ENCODE measurements at places on chromosomes 11 and 22.

DNA sequence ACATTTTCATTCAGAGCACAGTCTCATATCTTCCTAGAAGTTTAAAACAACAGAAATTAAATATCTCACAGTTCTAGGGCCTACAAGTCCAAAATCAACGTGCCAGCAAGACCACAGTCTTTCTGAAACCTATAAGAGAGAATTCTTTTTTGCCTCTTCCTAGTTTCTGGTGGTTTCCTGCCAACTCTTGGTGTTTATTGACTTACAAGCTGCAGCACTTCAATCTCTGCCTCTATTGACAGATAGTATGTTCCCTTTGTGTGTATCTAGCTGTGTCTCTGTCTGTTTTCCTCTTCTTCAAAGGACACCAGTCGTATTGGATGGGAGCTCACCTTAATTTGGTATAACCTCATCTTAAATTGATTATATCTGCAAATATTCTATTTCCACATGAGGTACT, 347.5 kb downstream of the DCDC1 start:
- DNase-seq, result no peak

DNA sequence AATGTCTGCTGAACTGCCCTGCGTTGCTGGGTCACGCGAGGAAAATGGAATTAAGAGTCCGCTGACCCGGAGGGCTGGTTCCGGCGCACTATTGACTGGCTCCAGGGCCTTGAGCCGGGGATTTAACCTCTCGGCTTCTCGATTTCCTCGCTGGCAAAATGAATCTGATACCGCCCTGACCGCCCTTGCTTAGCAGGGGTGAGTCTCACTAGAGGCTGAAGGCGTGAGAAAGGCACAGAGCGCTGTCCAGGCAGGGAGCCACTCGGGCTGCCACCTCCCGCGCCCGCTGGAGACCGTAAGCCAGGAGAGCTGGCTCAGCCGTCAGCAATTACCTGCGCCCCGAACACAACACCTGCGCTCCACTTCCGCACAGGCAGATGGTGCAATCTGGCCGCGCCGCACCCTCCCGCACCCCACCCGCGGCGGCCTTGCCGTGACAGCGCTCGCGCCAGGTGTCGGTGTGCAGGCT, 65.6 kb downstream of the BUD13 start:
- no peak for DNase-seq

GRCh38 chr11:47278058-47278457, 8.1 kb downstream of the MADD start:
- DNase-seq, result no peak

GRCh38 chr22:20519558-20519957, 12.1 kb downstream of the MED15 start:
- DNase-seq, result no peak

- DNase-seq, result no peak
These were observed at the start of gene MMP11 for GRCh38 chr22:23772649-23773473. Gene MMP11 (plus strand): TSS chr22:23772849. CDS start chr22:23772871, 22 bp downstream.

GRCh38 chr11:21912285-21912684, 280.6 kb upstream of the ANO5 start:
- no peak for DNase-seq

GRCh38 chr22:32991353-32992101, 66.7 kb downstream of the SYN3 start:
- DNase-seq, result no peak

DNA sequence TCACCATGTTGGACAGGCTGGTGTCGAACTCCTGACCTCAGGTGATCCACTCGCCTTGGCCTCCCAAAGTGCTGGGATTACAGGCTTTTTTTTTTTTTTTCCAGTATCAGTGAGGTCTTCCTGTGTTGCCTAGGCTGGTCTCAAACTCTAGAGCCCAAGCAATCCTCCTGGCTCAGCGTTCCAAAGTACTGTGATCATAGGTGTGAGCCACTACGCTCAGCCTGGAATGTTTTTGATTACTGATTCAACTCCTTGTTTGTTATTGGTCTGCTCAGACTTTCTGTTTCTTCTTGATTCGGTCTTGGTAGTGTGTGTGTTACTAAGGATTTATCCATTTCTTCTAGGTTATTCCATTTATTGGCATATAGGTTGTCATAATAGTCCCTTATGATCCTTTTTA, 31.3 kb downstream of the NAGA start:
- no peak for DNase-seq

GRCh38 chr11:9176550-9176949, 85.2 kb upstream of the SCUBE2 start:
- DNase-seq, result no peak

DNA sequence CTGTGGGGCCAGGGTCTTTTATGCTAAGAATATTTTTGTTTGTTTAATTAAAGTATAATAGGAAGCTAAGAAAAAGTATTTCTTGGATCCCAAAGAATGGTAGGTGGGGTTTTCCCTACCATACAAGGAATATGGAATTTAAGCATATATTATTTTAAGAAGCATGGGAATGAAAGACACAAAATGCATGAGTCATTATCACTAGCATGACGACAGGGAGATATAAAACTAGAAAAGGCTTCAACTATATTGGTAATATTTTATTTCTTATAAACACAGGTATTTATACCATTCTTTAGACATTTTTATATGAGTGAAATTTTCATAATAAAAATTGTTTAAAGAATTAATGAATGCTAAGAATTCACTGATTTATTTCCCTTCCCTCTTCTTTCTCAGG, 39.3 kb upstream of the SOX6 start:
- DNase-seq, result no peak

GRCh38 chr11:111399187-111400031, 20.3 kb upstream of the POU2AF1 start:
- DNase-seq, result no peak

GRCh38 chr11:104704146-104704830, 194.0 kb downstream of the CASP12 start:
- no peak for DNase-seq

- DNase-seq, result no peak
These were observed 39.1 kb upstream of the CREB3L1 start for GRCh38 chr11:46238078-46238966.

- no peak for DNase-seq
These were observed 445.2 kb downstream of the NTM start for GRCh38 chr11:131815590-131815989.

- no peak for DNase-seq
These were observed 77.4 kb downstream of the RELT start for GRCh38 chr11:73453562-73453961.

DNA sequence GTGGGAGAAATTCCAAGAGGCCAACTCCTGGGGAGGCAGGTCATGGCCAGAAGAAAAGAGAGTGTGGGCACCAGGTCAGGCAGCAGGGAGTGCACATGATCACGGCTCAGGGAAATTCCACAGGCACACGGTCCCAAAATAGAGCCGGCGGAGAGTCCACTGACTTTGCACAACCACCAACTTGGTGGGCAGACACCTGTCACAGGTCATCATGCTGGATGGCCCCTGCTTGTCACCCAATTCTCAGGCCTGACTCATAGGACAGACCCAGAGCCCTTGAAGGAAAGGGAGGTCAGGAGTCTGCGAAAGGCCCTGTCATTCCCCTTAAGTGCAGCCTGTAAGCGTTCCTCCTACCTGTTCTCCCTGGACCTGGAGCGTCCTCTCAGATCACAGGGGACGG, 15.8 kb downstream of the APOL2 start:
- DNase-seq, result no peak

DNA sequence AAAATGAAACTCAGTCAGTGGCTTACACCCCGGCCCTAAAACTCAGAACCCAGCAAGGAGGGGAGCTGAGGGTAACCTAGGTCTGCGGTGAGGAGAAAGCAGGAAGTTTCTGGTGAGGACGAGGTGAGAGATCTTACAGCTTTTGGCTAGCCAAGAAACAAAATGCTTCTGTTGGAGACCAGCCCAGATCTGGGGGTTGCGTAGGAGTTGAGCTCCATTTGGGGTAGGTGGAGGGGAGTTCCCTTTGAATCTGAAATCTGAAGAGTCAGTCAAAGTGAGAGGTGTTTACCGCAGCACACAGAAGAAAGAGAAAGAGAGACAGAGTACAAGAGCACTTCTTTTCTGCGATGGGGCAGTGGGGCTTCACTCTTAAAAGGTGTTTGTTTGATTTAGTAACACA, 29.6 kb downstream of the EHF start:
- no peak for DNase-seq

DNA sequence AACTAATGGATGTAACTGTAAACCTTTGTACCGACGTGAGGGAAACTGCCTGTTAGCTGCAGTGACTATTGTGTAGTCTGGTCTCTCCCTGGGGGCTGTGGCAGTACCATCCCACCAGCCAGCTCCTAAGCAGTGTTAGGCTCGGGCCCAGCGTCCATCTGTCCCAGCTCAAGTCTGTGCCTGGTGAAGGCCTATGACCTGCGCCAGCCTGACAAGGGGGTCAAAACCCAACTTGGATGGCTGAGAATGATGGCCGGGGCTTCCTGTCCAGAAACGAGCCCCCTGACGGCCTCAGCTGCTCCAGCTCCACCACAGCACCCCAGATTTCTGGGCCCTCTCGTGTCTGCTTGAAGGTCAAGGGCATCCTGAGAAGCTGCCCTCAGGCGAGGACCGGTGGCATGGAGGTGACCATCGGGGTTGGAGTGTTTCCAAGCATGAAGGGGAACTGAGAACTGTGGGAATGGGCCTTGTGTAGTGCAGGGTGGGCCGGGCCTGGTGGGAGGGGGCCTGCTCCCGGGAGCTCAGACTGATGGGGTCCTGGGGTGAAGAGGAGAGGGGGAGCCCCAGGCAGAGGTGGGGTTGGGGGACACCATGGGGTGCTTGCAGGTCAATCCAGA, 14.3 kb upstream of the SPI1 start:
- no peak for DNase-seq

DNA sequence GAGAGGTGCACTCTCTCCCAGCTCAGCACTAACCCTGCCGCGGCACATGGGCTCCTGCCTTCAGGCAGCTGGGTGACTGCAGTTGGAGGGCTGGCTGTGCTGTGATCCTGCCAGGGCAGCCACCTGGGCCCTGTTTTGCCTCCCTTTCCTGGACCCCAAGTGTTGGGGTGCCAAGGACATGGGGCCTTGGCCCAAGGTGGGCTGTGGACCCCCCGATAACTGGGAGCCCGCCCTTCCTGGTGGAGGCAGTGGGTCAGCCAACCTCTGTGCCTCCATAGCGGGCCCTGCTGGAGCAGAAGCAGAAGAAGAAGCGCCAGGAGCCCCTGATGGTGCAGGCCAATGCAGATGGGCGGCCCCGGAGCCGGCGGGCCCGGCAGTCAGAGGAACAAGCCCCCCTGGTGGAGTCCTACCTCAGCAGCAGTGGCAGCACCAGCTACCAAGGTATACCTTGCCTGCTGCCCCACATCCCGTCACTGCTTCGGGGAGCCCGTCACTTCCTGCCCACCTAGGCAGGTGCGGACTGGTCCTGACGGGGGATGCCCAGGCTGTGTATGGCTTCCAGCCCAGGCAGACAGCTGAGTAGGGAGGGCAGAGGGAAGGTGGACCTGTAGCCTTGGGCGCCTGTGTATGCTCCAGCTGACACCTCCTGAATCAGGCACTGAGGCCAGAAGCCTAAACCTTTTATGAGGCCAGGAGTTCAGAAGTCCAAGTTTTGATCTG, 8.9 kb downstream of the TUB start:
- no peak for DNase-seq

- DNase-seq, result no peak
These were observed 2239.4 kb downstream of the LRRC4C start for GRCh38 chr11:39220069-39220468.

DNA sequence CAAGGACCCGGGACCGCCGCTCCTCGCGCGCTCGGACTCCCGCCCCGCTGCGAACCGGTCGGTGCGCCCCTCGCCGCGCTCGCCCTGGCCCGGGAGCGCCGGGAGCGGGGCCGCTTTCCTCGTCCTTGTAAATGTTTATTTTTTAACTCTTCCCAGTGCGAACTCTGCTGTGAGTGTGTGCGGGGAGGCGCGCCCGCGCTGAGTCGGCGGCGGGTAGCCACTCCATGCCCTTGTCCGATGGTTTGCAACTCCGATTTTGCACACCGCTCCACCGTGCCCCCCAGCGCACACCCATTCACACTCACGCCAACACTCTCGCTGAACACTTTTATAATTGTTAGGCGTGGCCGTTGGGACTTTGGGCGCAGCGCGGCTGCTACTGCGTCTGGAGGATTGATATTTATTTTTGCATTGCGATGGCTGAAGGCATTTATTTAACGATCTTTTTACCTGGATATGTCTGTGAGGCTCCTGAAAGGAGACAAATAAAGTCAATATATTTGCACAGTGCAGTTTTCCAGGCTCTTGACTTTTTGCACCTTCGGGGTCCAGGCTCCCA, 1.0 kb downstream of the C11orf96 start:
- no peak for DNase-seq

- DNase-seq, result no peak
These were observed 5.6 kb downstream of the SLC36A4 start for GRCh38 chr11:93192163-93192562.

- DNase-seq, result no peak
These were observed 21.1 kb upstream of the CSTF3 start for GRCh38 chr11:33182246-33182878.

- no peak for DNase-seq
These were observed 13.3 kb downstream of the DUSP8 start for GRCh38 chr11:1558775-1559110.

- no peak for DNase-seq
These were observed 12.5 kb downstream of the PATZ1 start for GRCh38 chr22:31333641-31334040.

GRCh38 chr11:84909740-84910139, 717.4 kb downstream of the DLG2 start:
- no peak for DNase-seq

- DNase-seq, result peak; percentile 14
These were observed at the start of gene CDC42BPG for GRCh38 chr11:64844330-64845128. Gene CDC42BPG (minus strand): TSS chr11:64844653. CDS start chr11:64844569, 84 bp downstream.

GRCh38 chr22:27378995-27379394, 422.6 kb downstream of the MN1 start:
- DNase-seq, result no peak

- no peak for DNase-seq
These were observed 44.4 kb upstream of the BID start for GRCh38 chr22:17818649-17819048.

DNA sequence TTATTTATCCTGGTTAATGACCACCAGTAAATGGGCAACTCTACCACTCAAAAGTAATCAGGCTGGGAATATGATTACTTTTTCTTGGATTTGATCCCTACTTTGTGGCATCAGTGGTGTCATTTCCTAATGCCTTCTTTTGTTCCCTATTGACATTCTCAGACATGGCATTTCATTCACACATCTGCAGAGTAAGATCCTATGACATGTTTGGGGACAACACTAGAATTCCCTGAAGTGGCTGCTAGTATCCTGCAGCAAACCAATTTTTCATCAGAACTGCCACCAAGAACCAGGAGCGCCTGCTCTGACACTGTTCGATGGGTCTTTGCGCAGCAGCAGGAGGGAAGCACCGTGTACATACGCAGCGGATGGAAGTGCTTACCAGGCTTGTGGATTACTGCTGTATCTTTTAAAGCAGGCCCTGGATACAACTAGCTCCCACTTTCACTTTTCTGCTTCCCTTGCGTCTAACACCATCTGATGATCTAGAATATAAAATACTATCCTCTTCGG, 97.7 kb downstream of the LARGE2 start:
- no peak for DNase-seq

- DNase-seq, result no peak
These were observed 1.8 kb downstream of the TLCD5 start for GRCh38 chr11:120326845-120327281.

DNA sequence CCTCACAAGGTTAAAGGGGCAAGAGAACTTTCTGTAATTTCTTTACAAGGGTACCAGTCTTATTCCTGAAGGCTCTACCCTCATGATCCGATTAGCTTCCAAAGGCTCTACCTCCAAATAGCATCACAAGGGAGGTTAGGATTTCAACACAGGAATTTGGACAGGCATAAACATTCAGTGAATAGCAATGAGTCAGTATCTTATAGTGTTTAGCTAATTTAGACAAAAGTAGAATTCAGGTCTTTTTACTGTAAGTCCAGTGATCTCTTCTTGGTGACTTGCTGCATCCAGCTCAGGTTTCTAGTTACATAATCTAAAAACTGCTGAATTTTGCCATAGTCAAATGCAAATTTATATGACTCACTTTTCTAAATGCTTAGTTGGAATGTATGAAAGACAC, 1995.6 kb upstream of the RAG2 start:
- DNase-seq, result no peak

Measured in C1 segment of cervical spinal cord (tissue), 14 donors.